ENCODE measurements at places on chromosomes 3 and 15.

DNA sequence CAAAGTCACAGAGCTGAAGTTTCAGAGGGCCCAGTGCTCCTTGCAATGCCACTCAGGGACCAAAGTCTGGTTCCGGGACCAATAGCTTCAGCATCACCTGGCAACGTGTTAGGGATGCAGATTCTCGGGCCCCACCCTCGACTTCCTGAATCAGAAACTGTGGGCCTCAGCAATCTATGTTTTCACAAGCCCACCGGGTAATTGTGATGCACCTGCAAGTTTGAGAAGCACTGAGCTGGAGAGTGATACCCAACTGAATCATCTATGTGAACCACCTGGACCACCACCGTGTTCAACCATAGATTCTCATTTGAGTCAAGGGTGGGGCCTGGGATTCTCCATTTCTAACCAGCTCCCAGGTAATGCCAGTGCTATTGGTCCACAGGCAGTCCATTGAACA, 55.7 kb downstream of the CORO2B start:
- DNase-seq, result no peak

- DNase-seq, result no peak
These were observed 9.7 kb downstream of the CCDC12 start for GRCh38 chr3:46966811-46967210.

DNA sequence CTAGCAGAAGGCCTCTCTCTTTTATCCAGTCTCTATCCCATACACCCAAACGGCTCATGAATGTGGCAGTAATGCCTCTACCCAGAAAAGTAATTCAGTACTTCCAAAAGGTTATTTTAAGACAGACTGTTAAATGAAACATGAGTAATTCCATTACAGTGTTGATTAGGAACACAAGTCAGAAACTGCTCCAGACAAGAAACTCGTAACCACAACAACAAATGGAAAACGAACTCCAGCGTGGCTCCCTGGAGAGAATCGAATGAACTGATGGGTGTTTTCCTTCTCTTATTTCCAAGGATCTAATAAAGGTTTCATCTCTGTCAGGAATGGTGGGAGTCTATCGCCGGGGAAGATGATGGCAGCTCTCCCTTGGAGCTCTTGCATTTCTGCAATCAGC, 228.4 kb downstream of the MAGI1 start:
- peak; percentile 61 for DNase-seq

DNA sequence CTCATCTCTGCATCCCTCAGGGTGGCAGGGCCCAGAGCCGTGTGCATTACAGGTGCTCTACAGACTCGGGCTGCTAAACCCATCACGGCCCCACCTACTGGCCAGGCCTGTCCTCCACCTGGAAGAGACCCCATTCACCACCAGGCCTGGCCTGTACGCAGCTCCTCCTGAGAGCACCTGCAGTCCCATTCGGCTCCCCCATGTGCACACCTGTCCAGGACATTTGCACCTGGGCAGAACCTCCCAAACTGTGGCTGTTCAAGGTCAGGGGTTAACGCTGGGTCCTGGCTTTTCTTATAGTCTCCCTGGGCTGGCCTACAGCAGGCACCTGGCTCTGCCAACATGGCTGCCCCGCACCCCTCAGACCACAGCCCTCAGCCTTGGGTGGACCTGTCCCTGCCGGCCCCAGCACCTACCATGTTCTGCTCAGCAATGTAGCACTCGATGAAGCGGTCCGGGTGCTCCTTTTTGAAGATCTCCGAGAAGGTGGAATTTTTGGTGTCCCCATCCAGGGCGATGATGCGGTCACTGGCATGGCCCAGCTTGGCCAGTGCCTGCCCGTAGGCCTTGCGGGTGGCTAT, 25.7 kb downstream of the TKT start:
- DNase-seq, result no peak

GRCh38 chr3:50582083-50582482, 12.8 kb downstream of the HEMK1 start:
- DNase-seq, result no peak

GRCh38 chr15:29822684-29823459, 604 bp upstream of the TJP1 start:
- DNase-seq, result peak; percentile 62

DNA sequence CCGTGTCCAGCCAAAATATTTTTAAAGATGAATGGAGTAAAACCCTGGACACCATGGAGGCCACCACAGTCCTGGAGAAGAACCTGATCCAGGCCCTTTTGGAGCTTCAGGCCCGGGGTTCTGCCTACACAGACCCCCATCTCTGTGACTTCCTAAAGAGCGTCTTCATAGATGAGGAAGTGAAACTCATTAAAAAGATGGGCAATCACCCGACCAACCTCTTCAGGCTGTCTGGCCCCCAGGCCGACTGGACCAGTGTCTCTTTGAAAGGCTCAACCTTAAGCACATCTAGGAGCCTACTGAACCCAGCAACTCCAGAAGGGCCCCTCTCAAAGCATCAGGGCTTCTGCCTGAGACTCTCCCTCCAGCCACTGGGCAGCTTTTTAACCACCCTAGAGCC, 107.9 kb upstream of the FAM174B start:
- DNase-seq, result no peak

DNA sequence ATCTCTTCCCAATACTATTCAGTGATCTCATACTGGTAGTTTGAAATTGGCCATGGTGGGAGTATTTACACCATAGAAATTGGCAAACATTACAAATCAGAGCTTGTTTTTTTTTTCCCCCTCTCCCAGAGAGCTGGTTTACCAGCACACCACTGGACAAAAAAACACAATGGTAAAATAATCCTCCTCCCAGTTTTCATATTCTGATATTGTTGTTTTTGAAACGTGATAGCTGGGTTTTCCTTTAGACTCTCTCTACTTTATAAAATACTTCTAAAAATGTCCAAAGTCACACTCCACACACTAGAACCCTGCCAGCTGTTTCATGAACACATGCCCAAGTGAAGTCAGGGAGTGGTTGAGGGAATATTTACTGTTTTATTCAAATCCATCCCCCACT, 187.5 kb downstream of the DTWD1 start:
- no peak for DNase-seq

- DNase-seq, result no peak
These were observed 41.8 kb downstream of the SLC24A1 start for GRCh38 chr15:65663521-65663920.

GRCh38 chr15:68719672-68720071, 101.0 kb downstream of the ANP32A start:
- no peak for DNase-seq

DNA sequence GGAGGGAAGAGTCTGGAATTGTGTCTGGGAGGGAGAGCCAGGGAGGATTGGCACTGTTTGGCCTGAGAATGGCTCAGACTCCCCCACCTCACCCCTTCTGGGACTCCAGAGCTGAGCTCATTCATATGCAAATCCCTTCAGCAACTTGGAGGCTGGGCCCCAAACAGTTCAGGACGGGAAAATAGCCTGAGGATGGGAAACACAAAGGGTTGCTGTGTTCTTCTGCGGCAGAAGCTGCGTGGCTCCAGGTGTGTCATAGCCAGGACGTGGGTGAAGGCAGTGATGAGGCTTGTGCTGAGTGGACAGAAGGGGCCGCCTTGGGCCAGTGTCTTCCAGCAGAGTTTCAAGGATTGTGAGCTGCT, 16.6 kb downstream of the MASP1 start:
- no peak for DNase-seq

- no peak for DNase-seq
These were observed 20.9 kb downstream of the NUDT16 start for GRCh38 chr3:131402391-131403039.

DNA sequence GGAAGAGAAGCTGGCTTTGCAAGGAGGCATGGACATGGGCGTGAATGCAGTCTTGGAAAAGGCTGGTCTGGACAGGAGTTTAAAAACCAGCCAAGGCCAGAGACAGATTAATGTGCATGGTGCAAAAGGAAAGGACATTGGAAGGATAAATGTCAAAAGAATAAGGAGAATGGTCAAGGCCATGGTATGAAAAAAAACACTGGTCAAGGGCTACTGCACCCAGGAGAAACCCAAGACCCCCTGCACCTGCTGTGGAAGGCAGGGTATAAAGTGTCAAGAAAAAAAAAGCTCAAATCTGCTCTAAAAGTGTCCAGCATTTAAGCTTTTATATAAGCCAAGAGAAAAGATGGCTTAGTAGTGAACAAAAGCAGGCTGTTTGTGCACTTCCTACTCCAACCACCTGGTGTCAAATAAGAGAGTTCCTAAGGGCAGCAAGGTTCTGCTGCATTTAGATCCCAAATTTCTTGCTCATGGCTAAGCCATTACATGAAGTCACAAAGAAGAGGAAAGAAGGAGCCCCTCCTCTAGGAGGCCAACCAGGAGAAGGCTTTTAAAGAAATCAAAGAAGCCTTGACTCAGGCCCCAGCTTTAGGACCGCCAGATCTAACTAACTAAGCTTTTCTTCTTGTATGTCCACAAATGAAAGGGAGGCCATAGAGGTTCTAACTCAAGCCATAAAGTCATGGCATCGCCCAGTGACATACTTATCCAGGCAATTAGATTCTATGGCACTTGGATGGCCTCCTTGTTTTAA, 16.9 kb downstream of the CCR4 start:
- no peak for DNase-seq

- DNase-seq, result peak; percentile 75
These were observed 39.2 kb upstream of the POLR2M start for GRCh38 chr15:57667171-57667849.

DNA sequence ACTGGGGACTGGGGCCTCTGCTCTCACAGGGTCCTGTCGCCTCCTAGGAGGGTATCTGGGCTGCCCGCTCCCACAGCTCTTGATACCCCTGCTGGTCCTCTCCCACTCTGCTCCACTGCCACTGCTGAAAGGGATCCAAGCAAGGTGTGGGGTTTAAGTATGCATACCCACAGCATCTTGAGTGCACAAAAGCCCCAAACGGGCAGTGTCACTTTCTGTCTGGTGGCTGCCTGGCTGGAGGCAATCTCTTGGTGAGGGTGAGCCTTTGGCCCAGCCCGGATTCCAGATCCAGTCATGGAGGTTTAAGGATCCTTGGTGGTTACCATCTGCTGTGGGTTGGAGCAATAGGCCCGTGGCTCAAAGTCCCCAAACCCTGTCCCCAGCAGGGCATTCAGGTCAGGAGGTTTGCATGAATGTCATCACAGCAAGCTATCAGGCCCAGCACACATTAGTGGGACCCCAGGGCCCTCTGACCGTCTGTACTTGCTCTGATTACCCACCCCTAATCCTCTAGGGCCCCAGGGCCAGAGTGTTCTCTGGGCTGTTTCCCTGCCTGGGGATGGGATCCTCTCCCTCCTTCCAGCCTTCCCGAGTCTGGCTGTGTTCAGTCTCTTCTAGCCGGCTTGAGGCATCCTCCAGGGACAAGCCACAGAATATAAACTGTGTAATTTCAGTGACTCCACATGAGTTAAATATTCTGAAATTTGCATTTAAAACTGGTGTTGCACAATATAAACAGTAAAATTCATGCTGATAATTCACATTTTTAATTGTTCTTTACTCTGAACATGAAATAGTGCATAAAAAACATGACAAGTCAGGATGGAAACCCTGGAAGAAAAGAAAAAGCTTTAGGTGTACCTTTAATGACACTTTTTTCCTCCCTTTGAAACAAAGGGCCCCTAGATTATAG, 4.9 kb upstream of the TJP1 start:
- DNase-seq, result no peak

- DNase-seq, result no peak
These were observed 53.9 kb downstream of the TRIM69 start for GRCh38 chr15:44790215-44790614.

GRCh38 chr3:19485267-19485666, 337.0 kb downstream of the KCNH8 start:
- DNase-seq, result no peak

DNA sequence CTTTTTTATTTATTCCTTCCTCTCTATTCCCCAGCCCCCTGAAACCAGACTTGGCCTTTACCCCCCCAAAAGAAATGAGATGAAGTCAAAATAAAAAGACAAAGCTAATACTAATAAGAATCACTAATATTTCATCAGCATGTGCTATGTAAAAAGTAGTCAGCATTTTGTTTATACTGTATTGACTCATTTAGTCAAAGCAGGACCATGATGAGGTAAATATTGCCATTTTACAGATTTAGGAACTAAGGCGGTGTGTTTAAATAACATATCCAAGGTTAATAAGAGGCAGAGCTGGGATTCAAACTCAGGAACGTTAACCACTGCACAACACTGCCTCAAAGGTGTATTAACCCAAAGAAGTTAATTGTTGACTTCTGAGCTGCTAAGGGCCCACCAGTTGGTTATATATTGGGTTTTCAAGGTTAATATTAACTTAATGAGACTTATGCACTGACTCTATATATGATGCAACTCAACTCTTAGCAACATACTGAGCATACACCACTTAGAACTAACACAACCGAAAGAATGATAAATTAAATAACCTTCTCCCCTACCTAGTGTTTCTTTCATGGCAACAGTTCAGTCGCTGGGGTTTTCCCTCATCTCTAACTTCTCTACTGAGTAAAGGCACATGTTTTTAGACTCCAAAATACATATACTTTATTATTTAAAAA, 34.7 kb downstream of the FOXP1 start:
- DNase-seq, result no peak

DNA sequence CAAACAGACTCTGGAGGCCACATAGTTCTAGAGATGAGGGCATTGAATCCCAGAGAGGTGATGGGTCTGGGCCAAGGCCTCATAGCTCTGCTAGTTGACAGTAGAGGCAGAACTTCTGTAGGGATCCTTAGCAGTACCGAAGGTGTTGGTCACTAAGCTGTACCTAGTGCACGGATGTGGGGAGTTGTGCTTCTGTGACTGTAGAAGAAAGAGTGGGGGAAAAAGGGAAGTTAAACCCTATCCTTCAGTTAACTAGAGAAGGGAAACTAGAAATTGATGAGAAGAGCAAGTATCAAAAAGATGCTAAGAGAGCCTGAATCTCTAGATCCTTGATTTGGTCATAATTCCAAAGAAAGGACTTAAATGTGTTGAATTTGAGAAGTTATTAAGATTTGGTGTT, 186.7 kb downstream of the NFKBIZ start:
- no peak for DNase-seq

DNA sequence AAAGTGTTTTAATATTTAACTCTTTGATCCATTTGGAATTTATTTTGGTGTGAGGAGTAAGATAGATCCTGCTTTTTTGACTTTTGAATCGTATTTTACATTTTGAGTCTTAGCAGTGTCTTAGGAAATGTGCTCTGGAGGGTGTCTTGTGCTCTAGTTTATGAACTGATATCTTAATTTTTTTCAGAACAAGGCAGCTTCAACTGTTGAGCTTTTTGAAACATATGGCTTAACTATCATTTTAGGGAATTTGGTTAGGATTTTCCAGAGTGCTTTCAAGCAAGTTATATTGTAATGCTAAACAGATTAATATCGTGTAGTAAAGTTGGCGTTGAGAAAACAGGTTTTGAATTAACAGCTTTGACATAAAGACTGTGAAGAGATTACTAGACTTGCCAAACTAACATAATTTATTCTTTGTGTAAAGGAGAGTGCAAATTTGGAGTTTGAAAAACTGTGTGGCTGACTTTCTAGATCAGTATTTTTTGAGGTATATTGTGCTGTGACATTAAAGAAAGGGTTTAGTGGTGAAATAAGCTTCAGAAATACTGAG, 17.1 kb downstream of the IQGAP1 start:
- no peak for DNase-seq

- no peak for DNase-seq
These were observed 664 bp upstream of the PIK3CA start for GRCh38 chr3:179147514-179147872.

- no peak for DNase-seq
These were observed 141.6 kb downstream of the DNAJB8 start for GRCh38 chr3:128324911-128325592.

GRCh38 chr3:138463724-138464490, 29.5 kb downstream of the ESYT3 start:
- peak; percentile 36 for DNase-seq

GRCh38 chr3:141656771-141657170, 81.3 kb upstream of the RNF7 start:
- DNase-seq, result peak; percentile 76

GRCh38 chr15:101411581-101411980, 77.9 kb downstream of the PCSK6 start:
- no peak for DNase-seq
